ENCODE measurements at places on chromosomes 7 and 10. TPM values are rescaled to one million over a fixed set of nuclear protein-coding genes. Genes with fewer than 3 reads are reported as not detected.

The CCL24 gene
- not detected for polyA plus RNA-seq

The SKIDA1 gene
- polyA plus RNA-seq, result 0.45 TPM

- H3K36me3 ChIP-seq, result no peaks in the 10 kb centered on the region
- H3K4me3 ChIP-seq, result no peak overlapping the region
- no peak overlapping the region for H3K27ac ChIP-seq
- no peak for DNase-seq
- peaks cover 24% of the 10 kb centered on the region for H3K4me1 ChIP-seq
These were observed 269.6 kb upstream of the ZMIZ1 start for GRCh38 chr10:78798976-78799730.

- H3K36me3 ChIP-seq, result no peaks in the 10 kb centered on the region
- no peaks in the 10 kb centered on the region for H3K4me1 ChIP-seq
- no peak for DNase-seq
- H3K4me3 ChIP-seq, result no peak overlapping the region
These were observed 381.8 kb downstream of the TCERG1L start for GRCh38 chr10:130929422-130930325.

DNA sequence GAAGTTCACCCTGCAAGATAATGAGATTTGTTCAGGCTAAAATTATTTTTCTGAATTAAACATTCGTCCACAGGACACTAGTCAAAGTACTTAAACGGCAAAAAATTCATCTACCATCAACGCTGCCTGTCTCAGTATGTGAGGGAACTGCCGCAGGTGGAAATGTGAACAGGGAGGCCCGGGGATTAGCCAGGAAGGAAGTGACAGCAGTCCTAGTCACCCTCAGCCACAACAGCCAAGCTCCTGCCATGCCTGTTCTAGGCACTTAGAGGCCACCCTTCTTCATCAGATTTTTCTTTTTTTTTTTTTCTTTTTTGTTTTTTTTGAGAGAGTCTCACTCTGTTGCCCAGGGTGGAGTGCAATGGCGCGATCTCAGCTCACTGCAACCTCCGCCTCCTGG lies 9.4 kb downstream of the NUDT5 start:
- H3K4me1 ChIP-seq, result no peaks in the 10 kb centered on the region
- no peak for DNase-seq
- H3K27me3 ChIP-seq, result no peaks in the 10 kb centered on the region
- no peak overlapping the region for H3K27ac ChIP-seq
- no peak overlapping the region for H3K4me3 ChIP-seq
- H3K36me3 ChIP-seq, result peaks cover 58% of the 10 kb centered on the region

GRCh38 chr10:91378061-91378460 lies 32.1 kb upstream of the HECTD2 start:
- H3K27me3 ChIP-seq, result no peaks in the 10 kb centered on the region
- no peak for DNase-seq
- no peak overlapping the region for H3K27ac ChIP-seq
- no peak overlapping the region for H3K4me3 ChIP-seq
- no peaks in the 10 kb centered on the region for H3K36me3 ChIP-seq

The NODAL gene
- not detected for polyA plus RNA-seq

GRCh38 chr7:151315038-151315655 lies 26.5 kb upstream of the NUB1 start:
- H3K27me3 ChIP-seq, result no peaks in the 10 kb centered on the region
- H3K36me3 ChIP-seq, result no peaks in the 10 kb centered on the region
- no peak overlapping the region for H3K27ac ChIP-seq
- H3K4me1 ChIP-seq, result peaks cover 5% of the 10 kb centered on the region
- peak; percentile 89 for DNase-seq
- H3K4me3 ChIP-seq, result no peak overlapping the region

GRCh38 chr10:3676564-3676963 lies 108.4 kb downstream of the KLF6 start:
- no peaks in the 10 kb centered on the region for H3K36me3 ChIP-seq
- no peaks in the 10 kb centered on the region for H3K27me3 ChIP-seq
- no peak overlapping the region for H3K4me3 ChIP-seq
- H3K4me1 ChIP-seq, result no peaks in the 10 kb centered on the region
- no peak for DNase-seq

The PNLIPRP3 gene
- polyA plus RNA-seq, result not detected

DNA sequence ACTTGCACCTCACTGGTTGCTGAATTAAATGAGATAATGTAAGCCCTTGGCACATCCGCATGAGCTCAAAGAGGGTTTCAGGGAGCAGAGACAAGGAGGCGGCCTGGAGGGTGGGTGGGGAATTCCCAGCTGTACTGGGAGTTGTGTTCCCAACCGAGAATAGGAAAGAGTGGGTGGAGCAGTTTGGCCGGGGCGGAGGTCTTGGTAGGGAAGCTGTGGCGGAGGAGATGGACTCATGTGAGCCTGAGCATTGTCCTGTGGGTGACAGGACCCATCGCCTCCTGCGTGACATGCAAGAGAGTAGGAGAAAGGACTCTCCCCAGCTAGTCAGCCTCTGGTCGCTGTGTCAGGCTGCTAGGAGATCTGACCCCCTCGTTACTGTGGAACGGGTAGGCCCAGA lies 41.0 kb upstream of the SAMD8 start:
- H3K36me3 ChIP-seq, result no peaks in the 10 kb centered on the region
- H3K4me1 ChIP-seq, result no peaks in the 10 kb centered on the region
- no peak overlapping the region for H3K27ac ChIP-seq
- no peak for DNase-seq

The ANKRD22 gene
- polyA plus RNA-seq, result 37.9 TPM

DNA sequence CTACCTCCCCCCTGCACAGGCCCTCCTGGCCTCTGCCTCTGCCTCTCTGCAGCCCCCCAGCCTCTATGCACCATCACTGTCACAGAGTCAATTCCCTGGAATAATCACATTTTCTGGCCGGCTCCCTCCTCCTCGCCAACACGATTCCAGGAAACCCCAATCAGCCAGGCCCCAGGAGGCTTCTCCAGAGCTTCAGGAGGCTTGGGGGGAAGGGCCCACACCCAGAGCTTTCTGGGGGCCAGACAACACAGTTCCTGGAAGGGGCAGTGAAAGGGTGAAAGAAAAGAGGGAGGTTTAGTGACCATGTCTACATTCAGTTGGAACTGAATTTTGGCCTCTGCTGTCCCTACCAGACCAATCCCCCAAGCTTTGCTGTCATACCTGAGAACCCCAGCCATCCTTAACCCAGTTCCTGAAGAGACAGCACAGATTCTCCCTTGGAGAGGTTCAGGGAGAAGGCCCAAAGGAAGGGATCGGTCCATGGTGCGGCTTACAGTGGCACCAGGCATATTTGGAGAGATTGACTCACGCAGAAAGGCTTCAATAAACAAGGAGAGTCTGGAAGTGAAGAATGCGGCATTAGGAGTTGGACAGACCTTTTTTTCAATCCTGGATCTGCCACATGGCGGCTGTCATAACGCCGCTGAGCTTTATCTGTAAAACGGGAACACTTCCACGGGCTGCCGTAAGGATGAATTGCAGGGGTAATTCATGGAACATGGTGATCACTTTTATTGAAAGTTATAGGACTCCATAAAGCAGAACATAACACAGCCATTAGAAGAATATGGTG lies 89.0 kb downstream of the NEURL1 start:
- no peaks in the 10 kb centered on the region for H3K4me1 ChIP-seq
- no peak overlapping the region for H3K4me3 ChIP-seq
- DNase-seq, result no peak
- no peaks in the 10 kb centered on the region for H3K36me3 ChIP-seq

DNA sequence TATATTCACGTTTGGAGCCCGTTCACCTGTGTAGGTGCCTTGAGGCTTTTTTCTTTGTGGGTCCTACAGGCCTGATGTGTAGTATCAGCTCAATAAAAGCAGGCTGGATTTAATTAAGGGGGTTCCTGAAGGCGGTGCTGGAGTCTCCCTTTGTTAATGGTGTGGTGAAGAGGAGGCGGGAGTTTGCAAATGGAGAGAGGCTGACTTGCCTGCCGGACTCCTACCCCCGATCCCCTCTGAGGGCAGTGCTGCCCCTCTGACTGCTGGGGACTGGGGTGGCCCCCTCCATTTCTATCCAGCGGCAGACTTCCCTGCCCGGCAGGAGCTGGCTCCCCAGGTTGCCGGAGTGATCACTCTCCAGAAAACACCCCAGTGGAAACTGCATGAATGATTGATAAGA lies 45.1 kb downstream of the ZMIZ1 start:
- H3K36me3 ChIP-seq, result peaks cover 5% of the 10 kb centered on the region
- H3K4me3 ChIP-seq, result no peak overlapping the region
- no peaks in the 10 kb centered on the region for H3K27me3 ChIP-seq
- peak overlapping the region; percentile 88 for H3K27ac ChIP-seq
- DNase-seq, result no peak

DNA sequence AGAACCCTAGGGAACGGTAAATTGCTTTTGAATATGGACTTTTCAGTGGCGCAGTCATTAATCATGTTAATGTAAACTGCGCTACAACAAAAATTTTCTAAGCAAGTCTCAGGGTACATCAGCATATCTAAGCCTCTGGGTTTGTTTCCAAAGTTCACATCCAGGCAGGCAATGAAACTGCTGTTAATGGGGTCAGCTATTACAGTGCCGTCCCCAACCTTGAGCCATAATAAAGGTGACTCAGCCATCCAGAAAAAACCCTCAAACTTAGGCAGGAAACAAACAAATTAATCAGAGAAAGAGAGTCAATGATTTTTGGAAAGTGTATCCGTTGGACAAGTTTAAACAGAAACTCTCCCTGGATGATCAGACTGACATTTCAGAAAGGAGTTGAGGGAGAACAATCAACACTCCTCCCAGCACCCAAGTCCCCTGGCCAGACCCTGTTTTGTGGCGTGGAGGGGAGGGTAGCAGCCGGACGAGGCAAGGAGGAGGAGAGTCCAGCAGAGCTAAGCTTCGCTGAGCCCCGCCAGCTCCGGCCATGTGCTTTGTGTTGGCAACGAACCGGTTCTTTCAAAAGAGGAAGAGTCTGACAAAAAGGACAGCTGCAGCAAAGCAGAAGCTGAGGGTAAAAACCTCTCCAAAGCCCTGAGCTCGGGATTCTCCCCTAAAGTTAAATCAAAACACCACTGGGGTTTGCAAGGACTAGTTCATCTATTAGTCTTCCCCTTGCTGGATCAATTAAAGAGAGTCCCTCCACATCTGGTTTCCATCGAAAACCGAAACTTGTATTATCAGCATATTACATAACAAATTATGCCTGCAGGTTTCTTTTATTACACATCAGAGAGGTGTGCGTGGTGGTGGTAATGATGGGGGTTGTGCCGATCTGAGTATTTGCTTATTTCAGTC lies 3.6 kb downstream of the FAM53B start:
- H3K27ac ChIP-seq, result peak overlapping the region; percentile 89
- H3K27me3 ChIP-seq, result no peaks in the 10 kb centered on the region
- H3K4me1 ChIP-seq, result peaks cover 80% of the 10 kb centered on the region
- DNase-seq, result no peak

The ASB15 gene
- polyA plus RNA-seq, result not detected

GRCh38 chr7:22393913-22394729 lies 37.2 kb upstream of the RAPGEF5 start:
- no peaks in the 10 kb centered on the region for H3K27me3 ChIP-seq
- no peak overlapping the region for H3K27ac ChIP-seq
- H3K4me3 ChIP-seq, result no peak overlapping the region
- no peak for DNase-seq

DNA sequence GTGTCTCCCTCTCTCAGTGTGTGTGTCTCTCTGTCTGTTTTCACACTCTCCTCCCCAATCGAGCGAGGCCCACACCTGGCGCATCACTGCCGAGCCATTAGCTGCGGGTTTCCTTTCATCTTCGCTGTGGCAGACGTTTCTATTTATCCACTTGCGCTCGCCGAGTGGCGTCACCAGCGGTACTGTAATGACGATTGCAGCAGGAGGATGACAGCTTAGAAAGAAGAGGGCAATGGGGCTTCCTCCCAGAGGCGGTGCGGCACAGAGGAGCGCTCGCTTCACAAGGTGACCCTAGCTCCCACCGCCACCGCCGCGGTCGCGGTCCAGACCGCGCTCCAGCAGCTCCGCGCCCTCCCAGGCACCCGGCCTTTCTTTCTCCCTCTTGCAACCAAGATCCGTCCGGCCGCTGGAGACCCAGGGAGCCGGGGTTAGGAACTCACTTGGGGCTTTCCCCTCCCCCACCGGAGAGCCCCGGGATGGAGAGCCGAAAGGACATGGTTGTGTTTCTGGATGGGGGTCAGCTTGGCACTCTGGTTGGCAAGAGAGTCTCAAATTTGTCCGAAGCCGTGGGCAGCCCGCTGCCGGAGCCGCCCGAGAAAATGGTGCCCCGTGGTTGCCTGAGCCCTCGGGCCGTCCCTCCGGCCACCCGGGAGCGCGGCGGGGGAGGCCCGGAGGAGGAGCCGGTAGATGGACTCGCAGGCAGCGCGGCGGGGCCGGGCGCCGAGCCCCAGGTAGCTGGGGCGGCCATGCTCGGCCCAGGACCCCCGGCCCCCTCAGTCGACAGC lies at the start of gene EVX1:
EVX1 (plus strand) TSS at position 248 of the 785 bp plus-strand sequence; CDS start at position 477, 229 bp downstream.
- no peak within 1 kb of the TSS for H3K27ac ChIP-seq
- peaks cover 34% of the 10 kb centered on the region for H3K4me1 ChIP-seq

DNA sequence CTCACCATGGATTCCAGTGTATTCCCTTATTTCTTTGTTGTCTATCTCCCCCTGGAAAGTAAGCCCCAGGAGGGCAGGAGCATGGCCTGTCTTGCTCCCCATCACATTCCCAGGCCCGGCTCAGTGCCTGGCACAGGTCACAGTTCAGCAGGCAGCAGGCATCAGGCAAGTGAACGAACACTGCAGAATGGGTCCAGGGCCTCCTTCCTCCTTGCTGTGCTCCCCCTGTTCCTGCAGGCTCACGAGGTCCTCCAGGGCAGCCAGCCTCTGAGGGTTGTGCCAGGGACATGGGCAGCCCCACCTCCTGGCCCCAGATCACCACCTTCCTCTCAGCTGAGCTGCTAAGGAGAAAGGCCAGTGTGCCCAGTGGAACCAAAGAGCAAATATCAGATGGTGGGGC lies 41.8 kb downstream of the PDLIM1 start:
- H3K4me3 ChIP-seq, result no peak overlapping the region
- H3K36me3 ChIP-seq, result peaks cover 61% of the 10 kb centered on the region
- no peak for DNase-seq

DNA sequence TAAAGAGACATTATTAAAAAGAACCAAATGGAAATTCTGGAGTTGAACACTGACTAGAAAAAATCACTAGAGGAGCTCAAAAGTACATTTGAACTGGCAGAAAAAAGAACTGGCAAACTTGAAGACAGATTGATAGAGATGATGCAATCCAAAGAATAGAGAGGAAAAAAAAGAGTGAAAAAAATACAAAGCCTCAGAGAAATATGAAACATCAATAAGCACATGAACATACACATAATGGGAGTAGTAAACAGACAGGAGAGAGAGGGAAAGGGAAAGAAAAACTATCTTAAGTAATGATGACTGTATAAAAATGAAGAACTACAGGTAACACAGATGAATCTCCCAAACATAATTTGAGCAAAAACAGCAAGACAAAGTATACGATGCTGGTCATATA lies 61.1 kb downstream of the CNOT4 start:
- H3K27ac ChIP-seq, result no peak overlapping the region
- H3K27me3 ChIP-seq, result no peaks in the 10 kb centered on the region
- H3K4me3 ChIP-seq, result no peak overlapping the region
- DNase-seq, result no peak
- no peaks in the 10 kb centered on the region for H3K36me3 ChIP-seq

The ELMO1 gene
- polyA plus RNA-seq, result 6.5 TPM

GRCh38 chr10:99057936-99058690 lies 177.5 kb downstream of the HPSE2 start:
- no peaks in the 10 kb centered on the region for H3K27me3 ChIP-seq
- no peaks in the 10 kb centered on the region for H3K4me1 ChIP-seq
- H3K4me3 ChIP-seq, result no peak overlapping the region
- no peaks in the 10 kb centered on the region for H3K36me3 ChIP-seq

Measured in stomach (tissue), 19 donors.